Stimulated activated CD8-positive, alpha-beta memory T cell treated with anti-CD3 and anti-CD28 coated beads, Interleukin-15, amount 100 ng/mL, for 1 hour (primary cell): ENCODE measurements at places on chromosomes 7 and 10.

- DNase-seq: no peak
Measured at GRCh38 chr7:73429215-73429614, 4.4 kb upstream of the FZD9 start.

GRCh38 chr7:28088901-28089714, 91.5 kb downstream of the JAZF1 start:
- DNase-seq: no peak

DNA sequence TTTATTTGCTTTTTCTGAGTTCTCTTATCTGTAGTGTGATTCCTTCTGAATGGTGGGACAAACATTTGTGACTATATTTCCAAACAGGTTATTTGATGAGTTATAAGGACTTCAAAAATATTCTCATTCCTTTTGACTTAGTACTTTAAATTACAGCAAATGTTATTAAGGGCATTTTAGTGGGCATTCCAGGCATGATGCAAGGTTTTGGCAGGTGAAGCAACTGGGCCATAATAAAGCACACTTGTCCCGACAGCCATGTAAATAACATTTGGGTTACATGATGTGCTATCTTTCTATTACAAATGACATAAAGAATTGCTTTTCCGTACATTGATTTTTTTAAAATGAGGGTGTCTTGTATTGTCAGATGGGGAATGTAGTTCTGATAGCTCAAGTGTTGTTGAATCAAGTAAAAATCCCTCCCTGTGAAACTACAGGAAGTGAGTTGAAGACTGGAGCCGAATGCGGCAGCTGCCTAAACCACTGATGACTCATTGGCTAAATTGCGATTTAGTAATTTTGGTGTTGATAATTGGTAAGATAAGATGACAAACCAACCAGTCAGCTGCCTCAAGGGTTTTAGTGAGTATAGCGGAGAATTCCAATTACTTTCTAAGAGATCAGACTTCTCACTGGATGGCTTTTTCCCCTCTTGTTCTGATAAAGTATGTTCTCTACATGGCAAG, 231.3 kb upstream of the NPY start:
- no peak for DNase-seq

GRCh38 chr7:101134399-101134980, 7.6 kb downstream of the SERPINE1 start:
- no peak for DNase-seq

GRCh38 chr7:88361357-88361756, 54.7 kb upstream of the STEAP4 start:
- DNase-seq: no peak

DNA sequence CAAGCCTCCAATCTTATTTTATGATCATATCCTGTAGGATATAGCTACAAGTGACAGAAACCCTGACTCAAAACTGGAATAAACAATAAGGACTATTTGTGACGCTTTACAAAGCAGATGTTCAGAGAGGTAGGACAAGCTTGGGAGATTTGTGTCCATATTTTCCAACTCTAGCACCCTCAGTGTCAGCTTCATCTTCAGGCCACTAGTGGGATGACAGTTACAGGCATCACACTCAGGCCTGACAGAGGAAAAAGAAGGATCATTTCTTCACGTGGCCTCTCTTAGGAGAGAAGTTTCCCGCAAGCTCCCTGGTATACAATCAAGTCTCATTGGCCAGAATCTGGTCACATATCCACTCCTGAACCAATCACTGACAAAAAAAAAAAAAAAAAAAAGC, 74.4 kb downstream of the PPP1R3C start:
- DNase-seq: no peak

DNA sequence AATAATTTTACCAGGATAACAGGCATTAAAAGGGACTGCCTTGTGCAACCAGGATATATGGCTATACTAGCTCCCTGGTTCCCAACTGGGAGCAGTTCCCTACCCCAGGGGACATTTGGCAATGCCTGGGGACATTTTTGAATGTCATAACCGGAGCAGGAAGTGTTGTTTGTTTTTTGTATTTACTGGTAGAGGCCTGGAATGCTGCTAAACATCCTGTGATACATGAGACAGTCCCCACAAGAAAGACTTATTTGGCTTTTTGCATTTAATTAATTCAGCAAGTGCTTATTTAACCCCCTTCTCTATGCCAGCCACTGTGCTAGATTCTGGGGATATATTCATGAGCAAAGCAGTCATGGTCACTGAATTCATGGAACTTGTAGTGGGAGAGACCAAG, 181.2 kb downstream of the BBS9 start:
- no peak for DNase-seq

DNA sequence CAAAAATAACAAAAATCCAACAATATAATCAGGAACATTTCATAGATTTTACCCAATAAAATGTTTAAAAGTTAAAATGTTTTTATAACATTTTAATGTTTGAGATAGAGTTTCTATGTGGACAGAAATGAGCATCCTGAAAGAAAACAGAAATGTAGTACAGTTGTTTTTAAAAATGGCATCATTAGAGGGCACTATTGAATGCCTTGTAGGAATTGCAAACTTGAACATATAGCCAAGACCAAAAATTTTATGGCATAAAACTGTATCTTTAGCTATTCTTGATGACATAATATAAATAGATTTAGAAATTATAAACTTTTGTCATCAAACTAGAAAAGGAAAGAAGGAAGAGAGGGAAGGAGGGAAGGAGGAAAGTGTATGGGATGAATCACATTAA, 1372.7 kb downstream of the GATA3 start:
- DNase-seq: no peak

GRCh38 chr10:22656036-22656435, 58.3 kb downstream of the PIP4K2A start:
- no peak for DNase-seq

DNA sequence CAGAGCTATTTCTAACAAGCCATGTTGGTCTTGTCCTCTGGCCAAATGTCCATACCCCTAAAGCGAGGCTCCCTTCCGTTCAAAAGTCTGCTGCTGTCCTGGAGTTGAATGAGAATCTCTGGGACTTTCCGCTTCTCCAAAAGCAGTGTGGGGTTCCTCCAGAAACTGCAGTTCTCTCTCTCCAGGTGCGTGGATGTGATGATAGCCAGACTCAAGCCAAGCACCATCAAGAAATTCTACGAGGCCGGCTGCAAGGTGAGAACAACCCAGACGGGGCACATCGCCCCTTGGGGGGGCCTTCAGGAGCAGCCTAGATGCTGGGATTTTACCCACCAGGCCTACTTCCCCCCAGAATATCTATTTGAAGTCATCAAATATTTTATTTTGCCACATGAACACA, 26.5 kb downstream of the BTBD16 start:
- no peak for DNase-seq

DNA sequence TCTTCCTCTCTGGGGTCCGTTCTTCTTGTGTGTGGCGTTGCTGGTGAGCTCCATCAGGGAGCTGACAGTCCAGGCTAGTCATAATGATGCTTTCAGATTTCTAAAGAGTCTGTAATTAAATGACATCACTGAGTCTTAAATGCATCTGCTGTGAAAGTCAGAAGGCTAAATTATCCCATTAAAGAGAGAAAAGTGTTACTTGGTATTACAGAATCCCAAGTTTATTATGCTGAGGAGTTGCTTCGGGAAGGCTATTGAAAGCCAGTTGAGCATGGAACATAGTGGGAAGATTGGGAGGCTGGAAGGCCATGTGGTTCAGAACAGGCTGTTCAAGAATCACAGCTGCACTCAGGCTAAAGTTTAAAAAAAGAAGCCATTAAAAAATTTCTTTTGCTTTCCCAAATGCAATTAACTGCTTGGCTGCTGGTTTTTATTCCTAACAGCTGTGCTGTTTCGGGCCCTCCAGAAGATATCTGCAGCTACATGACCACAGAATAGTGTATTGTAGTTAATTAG, 342.6 kb upstream of the LRGUK start:
- no peak for DNase-seq

GRCh38 chr7:104230606-104231005, 22.8 kb upstream of the ORC5 start:
- DNase-seq: no peak

DNA sequence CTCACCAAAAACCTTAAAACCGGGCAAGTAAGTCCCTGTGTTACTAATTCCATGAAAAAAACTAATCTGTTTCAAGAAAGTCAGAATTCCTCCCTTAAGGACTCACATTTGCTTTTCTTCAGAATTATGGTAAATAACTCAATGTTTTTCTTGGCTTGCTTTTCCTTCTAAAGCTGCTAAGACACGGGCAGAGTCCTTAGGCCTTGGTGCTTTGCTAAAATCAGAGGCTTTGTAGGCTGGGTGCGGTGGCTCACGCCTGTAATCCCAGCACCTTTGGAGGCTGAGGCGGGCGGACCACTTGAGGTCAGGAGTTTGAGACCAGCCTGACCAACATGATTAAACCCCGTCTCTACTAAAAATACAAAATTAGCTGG, 32.0 kb downstream of the GNA12 start:
- no peak for DNase-seq

DNA sequence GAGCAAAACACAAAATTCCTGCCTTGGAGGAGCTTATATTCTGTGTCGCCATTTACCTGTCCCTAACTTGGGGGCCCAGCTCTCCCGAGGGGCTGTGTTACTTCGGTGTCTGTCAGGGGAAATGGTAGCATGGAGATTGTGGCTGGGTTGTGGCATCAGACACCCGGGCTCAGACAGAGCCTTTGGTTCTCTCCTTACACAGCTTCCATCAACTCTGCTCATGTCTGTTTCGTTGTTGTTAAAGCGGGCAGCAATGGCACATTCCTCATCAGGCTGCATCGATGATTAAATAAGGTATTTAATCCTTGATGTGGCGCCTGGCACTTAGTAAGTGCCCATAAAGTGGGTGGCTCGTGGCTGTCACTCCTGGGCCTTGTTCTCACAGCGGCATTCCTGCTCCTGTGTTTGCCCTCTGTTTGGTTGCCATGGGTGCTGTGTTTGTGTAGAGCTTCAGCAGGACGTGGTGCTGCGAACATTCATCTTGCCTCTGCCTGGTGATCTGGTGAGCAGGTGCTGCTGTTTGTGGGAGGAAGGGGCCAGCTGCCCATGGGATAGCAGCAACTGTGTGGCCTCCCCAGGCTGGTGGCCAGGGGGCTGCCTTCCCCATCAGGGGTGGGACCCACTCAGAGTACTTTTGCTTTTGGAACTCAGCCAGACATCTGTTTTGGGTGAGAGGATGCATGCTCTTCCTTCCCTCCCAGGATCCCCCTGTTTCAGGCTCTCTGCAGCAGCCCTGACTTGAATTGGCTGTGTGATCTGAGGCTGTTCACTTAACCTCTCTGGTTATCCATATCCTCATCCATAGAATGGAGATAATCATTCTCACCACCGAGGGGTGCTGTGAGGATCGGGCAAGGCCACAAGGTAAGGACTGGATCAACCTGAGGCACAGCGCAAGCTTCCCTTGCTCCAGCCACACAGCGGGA, 207.2 kb upstream of the SVIL start:
- DNase-seq: no peak

DNA sequence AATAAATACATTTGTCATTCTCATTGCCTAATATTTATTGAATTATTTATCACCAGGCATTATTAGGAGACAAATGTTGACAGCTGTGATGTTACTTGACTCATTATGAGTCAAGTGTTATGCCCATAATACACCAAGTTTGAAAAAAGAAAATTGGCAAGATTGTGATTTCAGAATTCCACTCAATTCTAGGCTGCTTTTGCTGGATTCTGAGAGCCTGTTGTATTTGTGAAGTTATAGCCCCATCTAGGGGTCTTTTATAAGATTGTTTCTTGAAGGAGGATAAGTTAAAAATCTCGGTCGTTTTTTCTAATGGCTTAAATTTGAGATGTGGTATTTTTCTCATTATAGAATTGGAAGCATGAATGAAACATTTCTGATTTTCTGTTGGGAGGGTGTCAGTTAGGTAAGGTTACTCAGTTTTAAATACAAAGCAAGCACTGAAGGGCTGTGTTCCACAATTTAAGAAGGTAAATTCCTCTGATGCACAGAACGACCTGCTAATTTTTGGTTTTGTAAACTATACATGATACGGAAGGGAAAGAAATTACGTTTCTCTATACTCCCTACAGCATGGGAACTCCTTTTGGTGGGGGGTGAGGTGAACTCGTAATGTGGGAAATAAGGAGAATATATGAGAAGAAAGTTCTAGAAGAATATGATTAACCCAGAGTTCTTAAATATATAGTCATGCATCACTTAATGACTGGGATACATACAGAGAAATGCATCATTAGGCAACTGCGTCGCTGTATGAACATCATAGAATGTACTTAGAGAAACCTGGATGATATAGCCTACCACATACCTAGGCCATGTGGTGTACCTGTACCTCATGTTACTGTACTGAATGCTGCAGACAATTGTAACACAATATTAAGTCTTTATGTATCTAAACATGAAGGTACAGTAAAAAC, 2.6 kb downstream of the STK31 start:
- no peak for DNase-seq

- DNase-seq: no peak
Measured at GRCh38 chr10:46253076-46254006, 33.5 kb upstream of the ANTXRL start.

DNA sequence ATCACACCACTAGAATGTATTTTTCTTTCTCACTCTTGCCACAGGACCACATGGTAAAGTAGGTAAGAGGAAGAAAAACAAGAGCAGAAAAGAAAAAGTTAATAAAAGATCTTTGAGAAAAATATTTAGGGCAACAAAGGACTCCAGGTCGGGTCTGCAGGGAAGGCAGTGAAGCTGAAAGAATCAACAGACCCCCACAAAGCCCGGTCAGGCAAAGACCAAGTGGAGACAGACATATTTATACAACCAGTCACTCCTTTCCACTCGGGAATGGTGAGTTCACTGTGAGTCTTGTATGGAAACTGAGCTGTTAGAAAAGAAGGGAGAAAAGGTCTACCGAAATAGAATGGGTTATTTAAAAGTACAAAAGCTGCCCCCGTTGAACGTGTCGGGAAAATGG, 28.0 kb downstream of the RSU1 start:
- no peak for DNase-seq

DNA sequence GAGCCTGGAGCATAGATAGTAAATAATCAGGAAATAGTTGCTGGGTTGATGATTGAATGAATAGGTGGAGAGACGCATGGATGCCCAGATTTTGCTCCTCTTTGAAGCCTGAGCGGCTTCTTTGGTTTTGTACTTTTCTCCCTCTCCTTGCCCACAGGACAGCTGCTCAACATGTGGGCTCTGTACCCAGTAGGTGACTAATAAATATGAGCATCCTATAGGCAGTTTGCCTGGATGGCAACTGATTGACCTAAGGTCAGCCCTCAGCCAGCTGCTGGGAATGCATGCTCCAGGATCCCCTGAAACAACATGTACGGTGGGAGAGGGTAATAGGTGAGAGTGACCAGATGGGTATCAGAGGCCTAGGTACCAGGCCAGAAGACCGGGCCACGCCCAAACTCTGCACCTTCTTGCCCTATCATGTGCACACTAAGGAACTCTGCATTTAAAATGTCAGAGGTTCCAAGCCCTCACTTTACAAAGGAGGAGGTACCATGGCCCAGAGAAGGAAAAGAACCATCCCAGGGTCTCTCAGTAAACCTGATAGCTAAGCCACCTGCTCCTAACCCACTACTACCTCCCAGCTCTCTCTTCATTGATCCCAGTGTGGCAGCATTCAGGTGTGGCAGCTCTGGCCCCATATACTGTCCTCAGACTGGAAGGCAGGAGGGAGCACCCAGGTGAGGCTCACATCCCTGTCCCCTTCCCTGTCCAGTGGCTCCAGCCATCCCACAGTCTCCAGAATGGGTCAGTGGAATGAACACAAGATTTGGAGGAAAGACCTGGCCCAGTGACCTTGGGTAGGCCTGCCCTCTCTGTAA, 2.7 kb upstream of the ZCCHC24 start:
- DNase-seq: no peak

- no peak for DNase-seq
Measured at GRCh38 chr7:82273886-82274285, 169.7 kb downstream of the CACNA2D1 start.
